ENCODE measurements at places on chromosomes 3 and 15.

DNA sequence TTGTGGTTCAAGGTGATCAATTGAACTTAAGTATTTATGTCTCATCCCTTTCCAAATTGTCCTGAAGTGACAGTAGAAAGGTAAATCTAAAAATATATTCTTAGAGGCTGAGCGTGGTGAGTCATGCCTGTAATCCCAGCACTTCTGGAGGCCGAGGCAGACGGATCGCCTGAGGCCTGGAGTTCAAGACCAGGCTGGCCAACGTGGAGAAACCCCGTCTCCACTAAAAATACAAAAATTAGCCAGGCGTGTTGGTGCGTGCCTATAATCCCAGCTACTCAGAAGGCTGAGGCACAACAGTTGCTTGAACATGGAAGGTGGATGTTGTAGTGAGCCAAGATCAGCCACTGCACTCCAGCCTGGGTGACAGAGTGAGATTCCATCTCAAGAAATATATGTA lies 226.6 kb downstream of the DPH6 start:
- no peak for DNase-seq

DNA sequence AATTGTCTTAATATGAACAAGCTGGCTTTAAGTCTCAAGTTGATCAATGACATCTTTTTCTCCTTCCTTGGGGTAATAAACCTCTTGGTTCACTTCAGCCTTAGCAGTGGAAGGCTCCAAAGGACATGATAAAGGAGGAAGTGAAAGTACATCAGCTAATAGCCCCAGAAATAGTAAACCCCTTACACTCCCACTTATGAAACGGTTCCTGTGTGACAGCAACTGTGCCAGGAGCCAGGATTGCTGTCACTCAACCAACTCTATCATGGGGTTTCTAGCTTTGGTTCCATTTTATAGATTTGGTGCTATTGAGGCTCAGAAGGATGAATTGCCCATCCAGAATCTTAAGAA lies 216.7 kb downstream of the ABHD5 start:
- DNase-seq, result no peak

DNA sequence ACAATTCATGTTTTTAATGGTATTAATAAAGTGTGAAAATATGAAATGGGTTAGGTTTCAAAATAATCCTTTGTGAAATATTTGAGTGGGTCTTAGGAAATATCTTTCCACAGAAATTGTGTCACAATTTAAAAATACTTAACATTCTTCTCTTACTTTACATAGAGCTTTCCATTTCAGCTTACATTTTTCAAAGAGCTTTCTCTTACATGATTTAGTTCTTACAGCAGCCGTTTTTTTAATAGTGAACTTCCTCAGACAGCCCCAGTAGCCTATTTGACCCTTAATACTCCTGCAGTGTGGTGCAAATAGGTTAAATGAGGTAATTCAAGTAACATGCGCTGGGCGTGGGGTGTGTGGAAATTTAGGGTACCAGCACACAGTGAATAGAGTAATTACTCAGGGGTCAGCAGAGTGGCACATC lies 21.8 kb downstream of the P2RY12 start:
- DNase-seq, result no peak

GRCh38 chr3:151109286-151109800 lies 23.9 kb downstream of the MED12L start:
- no peak for DNase-seq

Measured in activated CD8-positive, alpha-beta memory T cell treated with anti-CD3 and anti-CD28 coated beads for 48 hours (primary cell).